ENCODE measurements at places on chromosomes 4 and X.

DNA sequence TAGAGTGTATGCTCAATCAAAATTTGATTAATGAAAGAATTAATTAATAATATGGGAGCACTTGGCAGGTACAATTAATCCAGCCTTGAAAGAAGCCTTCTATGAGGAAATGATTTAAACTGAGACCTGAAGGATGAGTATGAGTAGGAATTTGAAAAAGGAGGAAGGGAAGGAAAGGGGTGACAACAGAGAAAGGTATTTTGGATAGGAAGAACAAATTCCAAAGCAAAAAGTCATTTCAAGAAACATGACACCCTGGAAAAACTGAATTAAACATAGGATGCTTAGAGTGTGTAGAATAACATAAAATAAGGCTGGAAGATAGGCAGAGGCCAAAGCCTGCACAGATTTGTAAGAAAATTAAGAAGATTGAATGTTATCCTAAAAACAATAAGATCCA is 29.6 kb downstream of the PHOX2B start:
- peak; percentile 5 for DNase-seq

- DNase-seq, result no peak
Measured at GRCh38 chr4:122762520-122762919, 30.0 kb downstream of the BBS12 start.

DNA sequence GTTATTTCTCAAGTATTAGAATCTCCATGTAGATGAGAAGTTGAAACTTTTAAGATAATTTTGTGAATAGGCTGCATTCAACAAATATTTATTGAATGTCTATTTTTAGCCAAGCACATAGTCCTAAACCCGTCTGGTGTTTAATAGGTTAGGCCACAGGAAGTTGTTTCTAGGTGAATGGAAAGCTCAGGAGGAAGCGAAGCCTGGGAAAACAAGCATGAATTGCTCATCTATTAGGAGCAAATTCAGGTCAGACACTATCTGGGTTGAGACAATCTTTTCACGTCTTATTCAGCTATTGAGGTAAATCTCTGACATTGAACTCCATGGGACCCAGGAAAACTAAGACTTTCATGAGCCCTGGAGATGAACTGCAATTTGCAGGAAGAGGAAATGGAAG is 43.1 kb upstream of the FREM3 start:
- DNase-seq, result no peak

DNA sequence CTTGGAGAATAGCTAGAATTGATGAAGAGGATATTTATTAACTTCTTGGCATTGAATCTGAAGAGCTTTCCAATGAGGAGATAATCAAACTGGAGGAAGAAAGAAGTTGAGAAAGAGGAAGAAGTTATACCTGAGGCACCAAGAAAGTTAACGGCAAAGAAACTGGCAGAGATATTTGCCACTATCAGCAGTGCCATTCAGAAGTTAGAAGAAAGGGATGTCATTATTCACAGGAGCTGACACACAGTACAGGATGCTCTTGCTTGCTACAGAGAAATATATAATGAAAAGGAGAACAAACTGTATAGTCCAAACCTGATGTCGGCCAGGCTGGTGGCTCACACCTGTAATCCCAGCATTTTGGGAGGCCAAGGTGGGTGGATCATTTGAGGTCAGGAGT is 64.5 kb downstream of the MCUB start:
- no peak for DNase-seq

- no peak for DNase-seq
Measured at GRCh38 chrX:30680618-30681017, 27.4 kb downstream of the GK start.

DNA sequence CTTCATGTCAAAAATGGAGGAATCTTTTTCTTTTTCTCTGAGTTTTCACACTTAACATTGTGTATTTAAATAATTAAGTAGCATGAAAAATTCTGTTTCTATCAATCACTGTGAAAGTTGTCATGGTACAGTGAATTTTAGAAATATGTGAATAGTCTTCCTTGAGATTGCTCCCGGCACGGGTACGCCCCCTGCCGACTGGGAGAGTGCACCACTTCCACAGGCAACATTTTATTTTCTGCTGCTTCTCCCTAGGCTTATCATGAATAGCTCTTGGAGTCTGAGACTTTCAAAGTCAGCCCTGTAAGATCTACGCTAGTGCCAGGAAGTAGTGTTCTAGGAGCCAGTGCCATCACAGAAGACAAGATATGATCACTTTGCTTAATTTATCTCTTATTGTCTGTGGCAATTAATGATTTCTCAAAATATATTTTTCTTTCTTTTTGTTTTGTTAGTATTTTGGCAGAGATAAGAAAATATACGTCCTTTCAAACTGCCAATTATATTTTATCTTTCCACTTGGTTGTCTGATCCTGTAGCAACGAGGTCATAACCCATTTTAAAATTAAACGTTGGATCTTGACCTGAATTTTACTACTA is 763.8 kb upstream of the AADAT start:
- DNase-seq, result peak; percentile 73

DNA sequence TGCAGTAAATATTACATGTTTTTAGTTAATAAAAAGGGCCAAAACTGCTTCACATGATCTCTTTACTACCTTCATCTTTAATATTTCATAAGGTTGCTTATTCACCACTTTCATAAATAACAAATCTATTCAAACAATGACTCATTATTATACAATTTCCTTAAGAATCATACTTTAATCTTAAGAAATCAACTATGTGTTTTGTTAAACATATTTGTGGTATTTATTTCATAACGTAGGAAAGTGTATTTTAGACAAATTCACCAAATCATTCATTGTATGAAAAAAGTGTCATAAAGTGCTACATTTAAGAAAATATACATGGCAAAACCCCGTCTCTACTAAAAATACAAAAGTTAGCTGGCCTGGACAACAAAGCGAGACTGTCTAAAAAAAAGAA is 150.5 kb upstream of the RXFP1 start:
- no peak for DNase-seq

All from RKO (cell line).